ENCODE measurements at places on chromosomes 1 and 21.

DNA sequence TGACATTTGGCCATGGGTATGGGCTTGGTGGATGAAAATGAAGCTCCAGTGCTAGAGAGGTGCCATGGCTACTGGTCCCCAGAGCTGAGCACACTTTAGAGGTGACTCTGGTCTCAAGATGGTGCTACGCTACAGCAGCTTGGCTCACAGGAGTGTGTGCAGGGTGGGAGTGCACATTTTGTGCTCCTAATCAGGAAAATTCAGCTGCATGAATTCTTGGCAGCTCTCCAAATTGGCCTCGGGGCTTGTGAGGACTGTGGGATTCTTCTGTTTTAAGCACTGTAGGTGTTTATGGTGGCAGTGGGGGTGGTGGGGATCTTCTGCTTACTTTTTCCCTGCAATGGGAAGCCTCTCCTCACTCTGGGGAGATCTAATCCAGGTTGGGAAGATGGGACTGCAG is 17.3 kb upstream of the TIPRL start:
- no peak for DNase-seq

DNA sequence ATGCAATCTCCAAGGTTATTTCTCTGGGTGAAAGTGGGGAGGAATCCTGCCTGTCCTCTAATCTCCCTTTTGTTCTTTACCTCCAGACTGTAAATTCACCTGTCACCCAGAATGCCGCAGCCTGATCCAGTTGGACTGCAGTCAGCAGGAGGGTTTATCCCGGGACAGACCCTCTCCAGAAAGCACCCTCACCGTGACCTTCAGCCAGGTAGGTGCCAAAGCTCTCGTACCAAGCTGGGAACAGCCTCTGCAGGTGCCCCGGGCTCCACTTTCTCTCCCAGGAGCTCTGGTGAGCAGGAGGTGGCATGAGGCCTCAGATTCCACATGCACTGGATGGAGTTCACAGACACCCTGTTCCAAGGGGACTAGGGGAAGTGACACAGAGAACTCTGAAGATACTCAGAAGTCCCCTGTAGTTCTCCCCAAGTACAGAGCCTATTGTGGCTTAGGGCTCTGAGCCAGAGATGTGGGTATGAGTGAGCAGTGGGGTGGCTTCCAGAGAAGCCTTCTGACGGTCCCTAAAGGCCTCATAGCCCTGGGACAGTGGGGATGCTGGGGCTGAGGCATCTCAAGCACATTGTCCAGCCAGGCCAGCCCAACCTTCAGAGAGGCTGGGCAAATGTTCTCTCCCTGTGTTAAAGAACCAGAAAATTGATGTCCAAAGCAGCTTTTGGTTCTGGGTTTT is 30.9 kb downstream of the RASSF5 start:
- DNase-seq = no peak

- no peak for DNase-seq
Observed at GRCh38 chr1:14522926-14523241, 75.6 kb upstream of the KAZN start.

DNA sequence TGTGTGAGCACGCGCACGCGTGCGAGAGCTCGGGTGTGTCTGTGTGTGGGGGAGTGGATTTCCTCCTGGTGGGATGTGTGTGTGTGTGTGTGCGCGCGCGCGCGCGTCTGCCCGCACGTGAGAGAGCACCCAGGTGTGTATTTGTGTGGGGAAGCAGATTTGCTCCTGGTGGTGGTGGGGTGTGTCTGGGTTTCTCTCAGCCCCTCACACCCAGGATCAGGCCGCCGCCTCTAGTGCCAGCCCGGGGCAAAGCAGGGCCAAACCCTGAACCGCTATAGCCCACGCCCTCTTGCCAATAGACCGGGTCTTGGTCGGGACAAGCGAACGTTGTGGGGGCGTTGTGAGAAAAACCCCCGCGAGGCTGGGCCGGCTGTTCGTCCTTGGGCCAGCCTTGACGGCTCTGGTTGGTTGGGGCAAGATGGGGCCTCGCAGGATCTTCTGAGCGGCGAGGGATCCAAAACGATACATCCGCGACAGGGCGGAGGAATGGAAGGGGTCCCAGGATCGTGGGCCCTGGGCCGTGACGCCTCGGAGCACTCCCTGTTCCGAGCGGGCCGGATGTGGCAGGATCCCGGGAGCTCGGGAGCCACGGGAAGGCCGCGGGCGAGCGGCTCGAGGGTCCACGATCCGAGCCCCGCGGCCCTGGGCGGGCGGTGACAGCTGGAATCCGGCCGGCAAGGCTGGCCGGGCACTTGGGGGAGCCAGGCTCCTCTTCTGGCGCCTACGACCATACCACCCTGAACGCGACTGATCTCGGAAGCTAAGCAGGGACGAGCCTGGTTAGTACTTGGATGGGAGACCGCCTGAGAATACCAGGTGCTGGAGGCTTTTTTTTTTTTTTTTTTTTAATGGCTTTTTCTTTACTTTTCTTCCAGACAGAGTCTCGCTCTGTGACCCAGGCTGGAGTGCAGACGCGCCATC is 68.2 kb downstream of the RNF187 start:
- DNase-seq = no peak

- DNase-seq = no peak
Observed at GRCh38 chr1:89170170-89171066, 5.4 kb downstream of the GBP7 start.

DNA sequence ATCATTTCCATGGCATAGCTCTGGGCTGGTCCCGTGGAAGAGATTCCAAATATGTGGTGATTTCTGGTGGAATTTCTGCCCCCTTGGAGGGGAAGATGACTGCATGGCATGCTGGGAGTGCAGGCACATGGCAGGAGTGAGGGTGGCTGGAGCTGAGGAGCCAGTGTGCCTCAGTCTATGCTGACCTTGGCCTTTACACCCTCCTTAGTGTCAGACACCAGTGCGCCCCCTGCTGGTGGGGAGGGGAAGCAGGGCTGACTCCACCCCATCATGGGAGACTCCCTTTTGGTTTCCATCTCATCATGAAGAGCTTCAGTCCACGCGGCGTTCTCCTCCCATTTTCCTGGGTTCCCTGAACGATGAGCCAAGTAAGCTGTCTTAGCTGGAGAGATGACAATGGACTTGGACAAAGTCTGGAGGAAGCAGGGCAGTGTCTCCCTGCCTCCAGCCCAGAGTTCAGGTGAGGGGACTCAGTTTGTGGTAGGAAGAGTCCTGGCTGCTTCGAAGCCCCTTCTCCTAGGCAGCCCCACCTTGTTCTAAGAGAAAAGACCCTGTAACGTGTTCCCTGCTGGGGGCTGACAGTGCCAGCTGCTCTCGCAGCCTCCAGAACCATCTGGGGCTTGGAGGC is 10.3 kb downstream of the ALX3 start:
- peak; percentile 67 for DNase-seq

DNA sequence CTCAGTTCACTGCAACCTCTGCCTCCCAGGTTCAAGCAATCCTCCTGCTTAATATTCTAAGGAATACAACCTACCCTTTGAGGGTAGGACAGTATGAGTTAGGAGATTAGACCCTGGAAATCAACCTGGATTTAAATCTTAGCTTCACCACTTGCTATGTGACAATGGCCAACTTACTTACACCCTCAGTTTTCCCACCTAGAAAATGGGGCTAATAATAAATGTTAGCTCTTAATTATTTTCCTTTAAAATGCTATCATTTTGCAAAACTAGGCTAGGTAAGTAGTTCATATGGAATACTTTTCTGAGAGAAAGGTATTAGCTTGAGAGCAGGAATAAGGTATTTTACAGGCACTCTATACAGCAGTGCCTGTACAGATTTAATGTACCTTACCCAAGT is 110.8 kb downstream of the PHTF1 start:
- DNase-seq = no peak

GRCh38 chr1:174007851-174008250 is 14.3 kb downstream of the RC3H1 start:
- DNase-seq = no peak

- DNase-seq = no peak
Observed at GRCh38 chr1:25624156-25624555, 7.6 kb downstream of the MAN1C1 start.

Measured in effector CD4-positive, alpha-beta T cell (primary cell).